ENCODE measurements at places on chromosomes 16 and 17. TPM values are rescaled to one million over a fixed set of nuclear protein-coding genes. Genes with fewer than 3 reads are reported as not detected.

The ITFG1 gene
- total RNA-seq: 71.1 TPM

The NUDT7 gene
- 15.3 TPM for total RNA-seq

GRCh38 chr17:72266112-72266775 is 145.4 kb downstream of the SOX9 start:
- no peak for DNase-seq

The OMG gene
- total RNA-seq: 0.50 TPM

- DNase-seq: no peak
Measured at GRCh38 chr17:40279402-40279801, 8.3 kb upstream of the CDC6 start.

The TBC1D3B gene
- 7.4 TPM for total RNA-seq

The CDH5 gene
- total RNA-seq: 9.9 TPM

DNA sequence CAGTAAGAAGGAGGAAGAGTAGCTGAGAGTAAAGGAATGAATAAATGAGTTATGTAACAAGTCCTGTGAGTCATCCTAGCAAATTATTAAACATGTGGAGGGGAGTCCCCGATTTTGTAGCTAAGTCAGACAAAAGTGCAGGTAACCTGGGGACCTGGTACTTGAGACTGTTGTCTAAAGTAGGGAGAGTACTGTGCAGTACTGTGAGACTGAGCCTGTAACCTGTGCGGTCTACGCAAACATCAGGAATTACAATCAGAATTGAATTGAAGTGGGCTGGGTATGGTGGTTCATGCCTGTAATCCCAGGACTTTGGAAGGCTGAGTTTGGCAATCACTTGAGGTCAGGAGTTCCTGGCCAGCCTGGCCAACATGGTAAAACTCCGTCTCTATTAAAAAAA is 35.7 kb downstream of the IKZF3 start:
- no peak for DNase-seq

GRCh38 chr17:49316889-49317675 is 45.0 kb downstream of the ZNF652 start:
- DNase-seq: no peak

The GLIS2 gene
- 1.6 TPM for total RNA-seq

The TRPV3 gene
- 0.43 TPM for total RNA-seq

DNA sequence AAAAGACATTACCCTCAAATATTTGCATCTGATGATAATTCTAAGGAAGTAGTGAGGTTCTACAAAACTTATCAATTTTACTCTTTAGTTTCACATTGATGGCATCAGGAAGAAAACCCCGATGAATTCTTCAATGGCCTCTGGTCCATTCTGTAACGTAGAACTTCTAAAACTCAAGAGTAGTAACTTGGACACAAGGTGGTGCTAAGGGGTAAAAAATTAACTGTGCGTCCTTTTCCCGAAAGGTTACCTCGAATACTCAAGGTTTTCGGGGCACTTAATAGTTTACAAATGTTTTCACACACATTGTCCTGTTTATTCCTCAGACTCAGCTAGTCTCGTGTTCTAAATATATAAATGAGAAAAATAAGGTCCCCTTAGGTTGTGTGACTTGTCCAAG is 517.3 kb upstream of the ZFHX3 start:
- DNase-seq: no peak

GRCh38 chr16:56869513-56870275 is 4.7 kb downstream of the SLC12A3 start:
- DNase-seq: no peak

The C16orf92 gene
- total RNA-seq: not detected

GRCh38 chr17:81151278-81151677 is 14.0 kb upstream of the PVALEF start:
- DNase-seq: no peak

DNA sequence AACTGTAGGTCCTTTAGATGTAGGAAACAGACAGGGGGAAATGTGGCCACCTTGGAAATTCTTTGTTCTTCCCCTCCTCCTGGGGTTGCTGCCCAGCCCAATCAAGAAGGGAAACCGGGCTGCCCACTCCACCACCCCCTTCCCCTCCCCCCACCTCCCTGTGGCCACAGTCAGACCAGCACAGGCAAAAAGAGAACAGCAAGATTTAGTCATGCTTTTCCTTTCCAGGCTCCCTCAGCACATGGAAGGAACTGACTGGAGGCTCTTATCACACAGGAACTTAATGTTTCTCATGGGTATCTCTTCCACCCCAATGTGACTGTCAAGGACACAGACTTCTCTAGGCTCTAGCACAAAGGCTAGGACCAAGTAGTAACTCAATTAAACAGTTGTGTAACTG is 3.0 kb upstream of the CCL1 start:
- DNase-seq: no peak

- DNase-seq: no peak
Measured at GRCh38 chr17:28740406-28741357, 3.1 kb upstream of the TRAF4 start.

- DNase-seq: peak; percentile 17
Measured at GRCh38 chr17:35743626-35744328, 9.3 kb downstream of the GAS2L2 start.

GRCh38 chr17:2253768-2254406 is 49.7 kb downstream of the SMG6 start:
- no peak for DNase-seq

GRCh38 chr17:71849783-71850768 is 270.7 kb upstream of the SOX9 start:
- DNase-seq: no peak

The SLC52A1 gene
- 2.5 TPM for total RNA-seq

GRCh38 chr16:87765473-87765775 is 362 bp downstream of the KLHDC4 start:
- DNase-seq: no peak

The PIRT gene
- total RNA-seq: 0.58 TPM

The PRSS27 gene
- total RNA-seq: 0.76 TPM

DNA sequence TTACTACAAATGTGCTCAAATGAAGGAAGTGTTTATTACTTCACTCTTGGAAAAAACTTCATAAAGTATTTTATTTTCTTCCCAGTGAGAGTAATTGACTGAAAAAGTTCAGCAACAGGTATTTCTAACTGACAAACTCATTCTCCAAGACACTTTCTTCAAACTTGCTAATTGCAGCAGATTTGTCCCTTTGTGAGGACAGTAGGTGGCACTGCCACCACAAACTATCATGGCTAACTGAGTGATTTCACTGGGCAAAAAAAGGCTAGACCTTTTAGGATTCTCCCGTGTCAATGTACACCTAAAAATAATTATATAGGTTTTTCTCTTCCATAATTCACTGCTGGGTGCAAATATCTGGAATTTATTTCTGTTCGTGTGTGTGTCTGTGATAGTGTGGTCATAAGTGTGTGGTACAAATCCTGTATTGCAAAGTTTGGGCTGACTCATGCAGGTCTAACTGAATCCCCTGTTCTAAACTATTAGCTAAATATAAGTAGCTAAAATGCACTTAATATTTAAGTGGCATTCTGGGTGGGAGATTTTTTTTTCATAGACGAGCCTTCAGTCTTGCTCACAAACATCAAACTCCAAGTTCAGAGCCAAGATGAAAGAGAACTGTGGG is 3.9 kb downstream of the HS3ST3A1 start:
- no peak for DNase-seq

DNA sequence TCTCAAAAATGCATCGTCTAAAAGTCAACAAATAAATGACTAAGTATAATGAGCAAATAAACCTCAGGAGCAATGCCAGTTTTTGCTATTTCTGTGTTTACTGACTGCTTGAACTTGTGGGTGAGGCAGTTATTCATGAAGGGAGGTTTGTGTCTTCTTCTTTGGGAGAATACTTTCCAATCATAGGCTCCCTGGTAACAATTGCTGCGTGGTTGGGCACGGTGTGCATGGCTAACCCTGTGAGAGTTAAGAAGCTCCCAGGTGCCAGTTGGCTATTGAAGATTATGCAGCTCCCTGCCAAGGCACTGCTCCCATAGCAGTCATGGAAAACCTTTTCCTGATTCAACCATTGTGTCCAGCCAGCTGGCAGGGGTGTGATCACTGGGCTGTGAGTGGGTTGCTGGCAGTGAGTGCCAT is 775.9 kb upstream of the GOT2 start:
- no peak for DNase-seq

- DNase-seq: no peak
Measured at GRCh38 chr16:8182761-8183160, 407.6 kb downstream of the TMEM114 start.

DNA sequence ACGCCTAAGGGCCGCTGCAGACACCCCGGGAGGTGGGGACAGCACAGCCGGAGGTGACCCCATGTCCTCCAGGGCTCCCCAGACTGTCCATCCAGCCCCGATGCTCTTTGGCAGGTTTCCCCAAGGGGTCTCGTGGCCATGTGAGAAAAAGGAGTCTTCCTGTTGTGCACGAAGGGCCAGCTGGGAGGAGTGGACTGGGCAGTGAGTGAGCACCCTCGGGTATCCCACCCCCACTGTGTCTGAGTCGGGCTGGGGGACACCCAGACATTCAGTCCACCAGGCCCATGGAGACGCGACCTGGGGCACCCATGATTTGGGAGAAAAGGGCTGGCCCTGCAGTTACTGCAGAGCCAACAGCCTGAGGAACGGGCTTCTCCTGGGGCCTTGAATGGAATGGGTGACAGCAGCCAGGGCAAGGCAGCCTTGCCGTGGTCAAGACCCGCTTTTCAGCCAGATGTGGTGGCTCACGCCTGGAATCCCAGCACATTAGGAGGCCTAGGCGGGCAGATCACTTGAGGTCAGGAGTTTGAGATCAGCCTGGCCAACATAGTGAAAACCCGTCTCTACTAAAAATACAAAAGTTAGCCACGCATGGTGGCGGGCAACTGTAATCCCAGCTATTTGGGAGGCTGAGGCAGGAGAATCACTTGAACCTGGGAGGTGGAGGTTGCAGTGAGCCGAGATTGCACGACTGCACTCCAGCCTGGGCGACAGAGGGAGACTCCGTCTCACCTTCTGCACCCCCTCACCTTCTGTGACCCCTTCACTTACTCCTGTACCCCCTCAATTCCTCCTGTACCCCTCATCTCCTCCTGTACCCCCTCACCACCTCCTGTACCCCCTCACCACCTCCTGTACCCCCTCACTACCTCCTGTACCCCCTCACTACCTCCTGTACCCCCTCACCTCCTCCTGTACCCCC is 24.1 kb upstream of the CAPN15 start:
- no peak for DNase-seq

The GTF3C1 gene
- total RNA-seq: 45.8 TPM

The MT3 gene
- total RNA-seq: 1.5 TPM

The ODAD4 gene
- total RNA-seq: 0.20 TPM

The HIGD1B gene
- total RNA-seq: 1.3 TPM

The PRSS22 gene
- total RNA-seq: 0.78 TPM

The DHRS7C gene
- total RNA-seq: 0.31 TPM

The ZFP3 gene
- total RNA-seq: 8.6 TPM

DNA sequence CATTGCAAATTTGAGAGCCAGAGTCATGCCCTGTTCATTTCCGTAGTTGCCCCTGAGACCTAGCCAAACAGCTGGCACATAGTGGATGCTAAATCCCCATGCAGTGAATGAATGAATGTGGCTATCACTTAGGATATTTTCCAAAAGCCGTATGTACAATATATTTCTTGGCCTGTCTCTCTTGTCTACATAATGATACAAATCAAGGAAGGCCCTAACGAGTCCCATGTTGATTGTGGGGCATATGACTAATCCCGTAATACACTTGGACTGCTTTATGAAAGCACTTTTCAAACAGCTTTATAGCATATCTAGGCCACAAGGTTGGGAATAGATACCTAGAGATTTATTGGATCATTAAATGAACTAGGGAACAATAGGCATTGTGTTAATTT is 478.0 kb downstream of the SLC39A11 start:
- DNase-seq: no peak

- no peak for DNase-seq
Measured at GRCh38 chr17:54948380-54948779, 20.1 kb downstream of the COX11 start.

DNA sequence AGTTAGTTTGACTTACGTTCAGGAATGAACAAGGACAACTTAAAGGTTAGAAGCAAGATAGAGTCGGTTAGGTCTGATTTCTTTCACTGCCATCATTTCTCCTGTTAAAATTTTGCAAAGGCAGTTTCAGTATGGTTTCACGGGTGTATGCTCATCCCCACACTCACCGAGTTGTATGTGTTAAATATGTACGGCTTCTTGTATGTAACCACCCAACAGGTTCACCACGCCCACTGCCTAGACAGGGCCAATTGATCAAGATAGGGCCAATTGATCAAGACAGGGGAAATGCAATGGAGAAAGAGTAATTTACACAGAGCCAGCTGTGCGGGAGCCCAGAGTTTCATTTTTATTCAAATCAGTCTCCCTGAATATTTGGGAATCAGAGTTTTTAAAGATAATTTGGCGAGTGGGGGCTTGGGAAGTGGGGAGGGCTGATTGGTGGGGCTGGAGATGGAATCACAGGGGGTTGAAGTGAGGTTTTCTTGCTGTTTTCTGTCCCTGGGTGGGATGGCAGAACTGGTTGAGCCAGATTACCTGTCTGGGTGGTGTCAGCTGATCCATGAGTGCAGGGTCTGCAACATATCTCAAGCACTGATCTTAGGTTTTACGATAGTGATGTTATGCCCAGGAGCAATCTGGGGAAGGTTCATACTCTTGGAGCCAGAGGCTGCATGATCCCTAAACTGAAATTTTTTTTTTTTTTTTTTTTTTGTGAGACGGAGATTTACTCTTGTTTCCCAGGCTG is 62.4 kb upstream of the PLCG2 start:
- no peak for DNase-seq

DNA sequence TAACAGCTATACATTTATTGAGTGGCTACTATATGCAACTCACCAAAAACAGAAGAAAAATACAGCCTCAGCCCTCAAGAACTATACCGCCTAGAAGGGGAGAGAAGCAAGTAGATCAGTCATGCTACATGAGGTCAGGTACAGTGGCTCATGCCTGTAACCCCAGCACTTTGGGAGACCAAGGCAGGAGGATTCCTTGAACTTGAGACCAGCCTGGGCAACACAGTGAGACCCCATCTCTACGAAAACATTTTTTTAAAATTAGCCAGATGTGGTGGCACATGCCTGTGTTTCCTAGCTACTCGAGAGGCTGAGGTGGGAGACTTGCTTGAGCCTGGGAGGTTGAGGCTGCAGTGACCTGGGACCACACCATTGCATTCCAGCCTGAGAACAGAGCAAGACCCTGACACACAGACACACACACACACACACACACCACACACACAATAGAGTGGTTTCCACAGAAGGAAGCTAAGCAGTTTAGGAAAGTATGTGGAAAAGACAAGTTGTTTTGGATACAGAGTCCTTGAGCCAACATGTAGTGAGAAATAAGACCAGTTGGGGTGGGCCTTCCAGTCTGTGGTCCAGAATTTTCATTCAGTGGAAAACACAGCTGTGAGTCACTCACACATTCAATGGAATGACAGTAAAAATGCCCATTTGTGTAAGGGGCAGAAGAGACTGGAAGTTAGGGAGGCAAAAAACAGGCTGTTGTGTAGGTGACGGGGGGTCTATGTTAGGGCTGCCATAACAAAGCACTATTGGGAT is 10.7 kb upstream of the SNTB2 start:
- DNase-seq: no peak

DNA sequence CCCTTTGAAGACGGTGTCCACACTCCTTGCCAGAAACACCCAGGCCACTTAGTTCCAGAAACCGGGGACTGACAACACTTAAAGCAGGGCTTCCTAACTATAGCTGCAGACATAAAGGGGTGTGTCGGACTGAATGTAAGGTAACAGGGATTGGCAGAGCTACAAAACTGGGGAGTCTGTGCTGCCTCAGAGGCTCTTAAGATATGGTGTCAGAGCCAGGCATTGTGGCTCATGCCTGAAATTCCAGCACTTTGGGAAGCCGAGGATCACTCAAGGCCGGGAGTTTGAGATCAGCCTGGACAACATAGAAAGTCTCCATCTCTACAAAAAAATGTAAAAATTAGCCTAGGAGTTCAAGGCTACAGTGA is 14.2 kb upstream of the NLRC3 start:
- no peak for DNase-seq

Measured in left colon (tissue), 2 donors.